ENCODE measurements at places on chromosomes 3 and 15.
A peak's percentile ranks its signal among the peaks of the same experiment; 100 is the strongest.

GRCh38 chr3:73379465-73379864 is 245.3 kb downstream of the PDZRN3 start:
- DNase-seq: peak; percentile 16

GRCh38 chr3:194109192-194109863 is 26.6 kb upstream of the HES1 start:
- DNase-seq: no peak

DNA sequence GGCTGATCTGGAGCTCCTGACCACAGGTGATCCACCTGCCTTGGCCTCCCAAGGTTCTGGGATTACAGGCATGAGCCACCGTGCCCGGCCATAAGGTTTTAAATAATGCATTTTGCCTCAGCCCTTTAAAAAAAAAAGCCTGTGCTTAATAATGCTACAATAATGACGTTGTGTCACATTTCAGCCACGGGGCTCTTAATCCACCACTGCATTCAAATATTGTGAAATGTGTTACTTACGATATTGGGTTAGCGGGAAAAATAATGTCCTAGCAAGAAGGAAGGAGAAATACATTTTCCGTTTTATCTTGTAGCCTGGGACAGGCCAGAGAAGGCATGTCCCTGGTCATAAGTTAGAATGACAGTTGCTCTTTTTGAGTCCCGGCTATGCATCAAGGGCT is 17.6 kb downstream of the PAQR5 start:
- no peak for DNase-seq

DNA sequence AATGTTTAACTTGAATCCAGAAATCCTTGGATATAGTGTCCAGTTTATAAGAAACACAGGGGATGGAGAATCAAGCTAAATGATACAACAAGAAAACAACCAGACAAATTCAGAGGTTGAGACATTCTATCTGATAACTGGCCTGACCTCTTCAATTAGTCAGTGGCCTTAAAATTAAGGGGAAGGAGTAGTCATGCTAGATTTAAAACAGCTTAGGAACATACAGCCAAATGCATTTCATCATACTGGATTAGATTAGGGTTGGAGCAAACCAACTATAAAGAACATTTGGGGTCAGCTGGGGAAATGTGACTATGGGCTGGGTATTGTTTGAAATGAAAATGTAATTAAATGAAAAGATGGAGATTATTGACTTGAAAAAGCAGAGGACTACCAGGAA is 53.3 kb downstream of the PPARG start:
- no peak for DNase-seq

GRCh38 chr3:66938338-66938963 is 59.7 kb upstream of the KBTBD8 start:
- DNase-seq: peak; percentile 64

GRCh38 chr3:126100634-126101301 is 16.8 kb upstream of the SLC41A3 start:
- peak; percentile 30 for DNase-seq

- DNase-seq: no peak
Measured at GRCh38 chr3:9172851-9173321, 76.6 kb downstream of the SRGAP3 start.

DNA sequence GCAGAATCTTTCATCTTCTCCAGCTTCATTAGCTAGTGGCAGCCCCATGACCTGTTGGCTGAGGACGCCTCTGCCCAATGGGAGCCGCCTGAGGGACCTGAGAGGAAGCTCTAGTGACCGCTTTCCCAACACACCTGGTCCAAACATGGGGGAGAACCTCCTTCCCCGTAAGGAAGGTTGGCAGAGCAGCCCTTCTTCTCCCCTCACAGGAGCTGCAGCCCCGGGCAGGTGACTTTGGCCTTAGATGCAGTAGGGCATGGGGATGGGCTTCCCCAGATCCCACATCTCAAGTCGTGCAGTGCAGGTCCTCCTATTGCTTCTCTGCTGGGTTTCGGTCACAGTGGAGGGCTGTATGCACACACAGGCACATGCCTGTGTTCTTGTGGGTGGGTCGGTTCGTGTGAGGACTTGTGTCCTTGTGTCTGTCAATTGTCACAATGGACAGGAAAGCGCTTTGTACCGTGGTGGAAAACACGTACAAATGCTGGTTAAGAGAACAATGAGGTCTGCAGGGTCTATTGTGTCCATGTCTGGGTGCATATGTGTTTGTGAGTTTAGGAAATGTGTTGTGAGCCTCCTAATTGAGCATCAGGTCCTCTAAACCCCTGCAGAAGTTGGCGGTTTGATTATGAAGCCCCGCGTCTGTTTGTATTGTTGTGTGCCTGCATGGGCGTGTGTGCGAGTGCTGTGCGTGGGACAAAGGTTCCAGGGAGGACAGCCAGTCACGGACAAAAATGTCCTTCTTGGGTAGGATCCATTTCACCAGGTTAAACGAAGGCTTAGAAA is 1.4 kb downstream of the ISLR2 start:
- DNase-seq: no peak

DNA sequence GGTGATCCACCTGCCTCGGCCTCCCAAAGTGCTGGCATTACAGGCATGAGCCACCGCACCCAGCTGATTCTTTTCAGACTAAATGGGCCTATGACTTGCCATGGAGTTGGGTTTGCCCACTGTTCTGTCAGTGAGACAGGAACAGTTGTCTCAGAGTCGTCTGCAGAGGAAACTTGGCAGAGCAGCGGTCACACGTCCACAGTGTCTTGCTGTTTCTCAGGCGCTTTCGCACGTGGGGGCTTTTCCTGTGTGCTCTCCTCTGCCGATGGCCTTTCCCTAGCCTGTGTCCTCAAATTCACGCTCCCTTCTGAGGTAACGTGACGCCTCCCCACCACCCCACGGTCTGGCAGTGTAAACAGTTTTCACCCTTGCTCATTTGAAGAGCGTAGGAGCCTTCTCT is 11.3 kb downstream of the TMEM44 start:
- DNase-seq: no peak

GRCh38 chr3:149013726-149014125 is 22.4 kb downstream of the GYG1 start:
- no peak for DNase-seq

DNA sequence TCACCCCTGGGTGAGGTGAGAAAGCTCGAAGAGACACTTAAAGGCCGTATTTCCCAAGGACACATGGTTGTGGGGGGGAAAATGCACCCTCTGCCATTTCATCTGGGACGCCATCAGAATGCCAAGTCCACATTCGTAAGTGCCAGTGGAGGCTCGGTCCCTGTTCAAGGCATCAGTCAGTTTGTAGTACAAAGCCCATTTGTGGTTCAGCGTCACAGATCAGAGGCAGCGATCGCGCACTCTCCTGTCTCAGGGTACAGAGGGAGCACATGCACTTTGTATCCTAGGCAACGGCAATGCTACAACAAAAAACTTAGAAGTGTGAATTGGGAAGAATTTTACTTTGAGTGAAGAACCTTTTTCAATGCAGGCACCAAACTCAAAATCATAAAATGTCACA is 27.2 kb downstream of the SEMA6D start:
- DNase-seq: no peak

- DNase-seq: no peak
Measured at GRCh38 chr3:31922962-31923361, 58.1 kb downstream of the OSBPL10 start.

DNA sequence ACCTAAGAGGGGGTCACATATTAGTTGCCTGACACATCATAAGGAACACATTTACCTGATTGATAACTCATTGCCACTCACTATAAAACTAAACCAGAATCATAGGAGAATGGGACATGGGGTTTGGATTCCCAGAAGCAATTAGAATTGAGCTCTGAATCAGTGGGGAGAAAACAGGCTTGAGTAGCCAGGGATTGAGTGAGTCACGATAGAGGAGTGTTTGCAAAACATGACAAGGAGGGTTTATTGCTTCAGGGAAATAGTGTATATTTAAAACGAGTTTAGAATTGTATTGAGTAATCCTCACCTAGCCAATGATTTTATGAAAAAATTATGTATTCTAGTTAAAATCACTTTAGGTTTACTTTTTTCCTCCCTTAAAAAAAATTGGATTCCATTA is 101.1 kb upstream of the THRB start:
- peak; percentile 45 for DNase-seq

- no peak for DNase-seq
Measured at GRCh38 chr3:183830187-183830586, 4.8 kb upstream of the MAP6D1 start.

DNA sequence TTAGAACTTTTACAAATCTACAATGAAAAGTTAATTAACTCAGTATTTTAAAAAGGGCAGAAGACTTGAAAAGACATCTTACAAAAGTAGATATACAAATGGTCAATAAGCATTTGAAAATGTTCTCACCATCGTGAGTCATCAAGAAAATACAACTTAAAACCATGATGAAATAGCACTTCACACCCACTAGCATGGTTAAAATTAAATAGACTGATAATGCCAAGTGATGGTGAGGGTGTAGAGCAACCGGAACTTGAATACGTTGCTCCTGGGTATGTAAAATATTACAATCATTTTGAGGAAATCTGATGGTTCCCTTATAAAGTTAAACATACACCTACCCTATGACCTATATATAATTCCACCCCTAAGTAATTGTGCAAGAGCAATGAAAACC is 319.8 kb upstream of the UMPS start:
- DNase-seq: no peak

GRCh38 chr15:65087411-65087810 is 10.9 kb downstream of the KBTBD13 start:
- no peak for DNase-seq
